B cell (primary cell): ENCODE measurements at places on chromosomes 16 and 17.

DNA sequence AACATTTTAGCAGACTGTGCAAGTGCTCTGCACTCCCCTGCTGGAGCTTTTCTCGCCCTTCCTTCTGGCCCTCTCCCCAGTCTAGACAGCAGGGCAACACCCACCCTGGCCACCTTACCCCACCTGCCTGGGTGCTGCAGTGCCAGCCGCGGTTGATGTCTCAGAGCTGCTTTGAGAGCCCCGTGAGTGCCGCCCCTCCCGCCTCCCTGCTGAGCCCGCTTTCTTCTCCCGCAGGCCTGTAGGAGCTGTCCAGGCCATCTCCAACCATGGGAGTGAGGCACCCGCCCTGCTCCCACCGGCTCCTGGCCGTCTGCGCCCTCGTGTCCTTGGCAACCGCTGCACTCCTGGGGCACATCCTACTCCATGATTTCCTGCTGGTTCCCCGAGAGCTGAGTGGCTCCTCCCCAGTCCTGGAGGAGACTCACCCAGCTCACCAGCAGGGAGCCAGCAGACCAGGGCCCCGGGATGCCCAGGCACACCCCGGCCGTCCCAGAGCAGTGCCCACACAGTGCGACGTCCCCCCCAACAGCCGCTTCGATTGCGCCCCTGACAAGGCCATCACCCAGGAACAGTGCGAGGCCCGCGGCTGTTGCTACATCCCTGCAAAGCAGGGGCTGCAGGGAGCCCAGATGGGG, 3.1 kb downstream of the GAA start:
- DNase-seq, result no peak

GRCh38 chr16:85675251-85675874, 13.4 kb downstream of the GINS2 start:
- no peak for DNase-seq

DNA sequence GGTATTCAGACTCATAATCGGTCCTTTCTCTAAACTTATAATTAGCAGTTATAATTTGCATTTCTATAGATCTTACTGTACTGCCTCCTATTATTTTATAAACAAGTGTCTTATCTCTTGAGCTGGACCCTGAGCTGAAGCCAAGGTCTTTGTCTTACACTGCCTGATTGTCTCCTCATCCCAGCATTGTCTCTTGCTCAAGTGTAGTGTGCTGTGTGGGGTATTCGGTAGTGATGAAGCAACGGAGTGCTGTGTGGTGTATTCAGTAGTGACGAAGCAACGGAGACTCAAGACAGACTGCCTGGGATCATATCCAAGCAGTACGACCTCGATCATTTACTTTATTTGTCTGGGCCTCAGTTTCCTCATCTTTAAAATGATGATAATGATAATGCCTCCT, 69.3 kb downstream of the COX10 start:
- no peak for DNase-seq

- no peak for DNase-seq
Measured at GRCh38 chr17:72266112-72266775, 145.4 kb downstream of the SOX9 start.

GRCh38 chr17:31448467-31449077, 57.1 kb downstream of the RAB11FIP4 start:
- no peak for DNase-seq

GRCh38 chr17:37327341-37328090, 48.3 kb upstream of the C17orf78 start:
- no peak for DNase-seq
